Stimulated activated CD8-positive, alpha-beta memory T cell treated with anti-CD3 and anti-CD28 coated beads, Interleukin-4, amount 100 ng/mL, for 1 hour (primary cell): ENCODE measurements at places on chromosomes 12 and 14.

DNA sequence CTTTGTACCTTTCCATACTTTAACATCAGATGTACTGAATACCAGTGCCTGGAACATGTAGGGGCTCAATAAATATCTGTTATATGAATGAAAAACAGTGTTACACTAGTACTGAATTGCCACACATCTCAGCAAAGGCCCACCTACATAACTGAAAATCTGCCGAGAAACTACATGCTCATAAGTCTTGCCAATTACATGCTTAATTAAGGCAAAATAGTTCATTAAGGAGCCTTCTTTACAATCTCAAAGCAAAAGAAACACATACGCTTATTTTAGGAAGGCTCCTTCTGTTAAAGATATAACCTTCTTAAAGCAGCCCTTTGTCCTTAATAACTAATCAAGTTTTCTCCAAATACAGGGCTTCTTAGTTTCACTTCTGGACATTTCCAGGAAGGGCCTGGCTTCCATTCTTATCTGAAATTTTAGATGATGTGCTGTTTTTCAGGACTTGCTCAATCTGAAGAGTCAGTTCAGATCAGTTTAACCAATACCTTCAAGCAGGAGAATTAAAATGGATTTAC, 11.5 kb downstream of the LIMA1 start:
- no peak for DNase-seq

GRCh38 chr12:115094163-115094816, 410.3 kb upstream of the TBX3 start:
- DNase-seq: no peak

GRCh38 chr12:52673217-52673616, 7.0 kb downstream of the KRT1 start:
- no peak for DNase-seq

DNA sequence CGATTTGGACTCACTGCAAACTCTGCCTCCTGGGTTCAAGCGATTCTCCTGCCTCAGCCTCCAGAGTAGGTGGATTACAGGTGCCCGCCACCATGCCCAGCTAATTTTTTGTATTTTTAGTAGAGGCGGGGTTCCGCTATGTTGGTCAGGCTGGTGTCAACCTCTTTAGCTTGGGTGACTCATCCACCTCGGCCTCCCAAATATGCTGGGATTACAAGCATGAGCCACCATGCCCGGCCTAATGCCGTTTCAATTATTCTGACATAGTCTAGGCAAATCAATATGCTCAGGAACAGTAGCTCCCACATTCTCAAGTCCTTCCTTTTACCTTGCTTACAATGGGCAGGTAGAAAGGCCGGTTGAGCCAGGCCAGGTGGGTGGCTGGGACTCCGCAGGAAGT, 82.0 kb upstream of the EEA1 start:
- no peak for DNase-seq

DNA sequence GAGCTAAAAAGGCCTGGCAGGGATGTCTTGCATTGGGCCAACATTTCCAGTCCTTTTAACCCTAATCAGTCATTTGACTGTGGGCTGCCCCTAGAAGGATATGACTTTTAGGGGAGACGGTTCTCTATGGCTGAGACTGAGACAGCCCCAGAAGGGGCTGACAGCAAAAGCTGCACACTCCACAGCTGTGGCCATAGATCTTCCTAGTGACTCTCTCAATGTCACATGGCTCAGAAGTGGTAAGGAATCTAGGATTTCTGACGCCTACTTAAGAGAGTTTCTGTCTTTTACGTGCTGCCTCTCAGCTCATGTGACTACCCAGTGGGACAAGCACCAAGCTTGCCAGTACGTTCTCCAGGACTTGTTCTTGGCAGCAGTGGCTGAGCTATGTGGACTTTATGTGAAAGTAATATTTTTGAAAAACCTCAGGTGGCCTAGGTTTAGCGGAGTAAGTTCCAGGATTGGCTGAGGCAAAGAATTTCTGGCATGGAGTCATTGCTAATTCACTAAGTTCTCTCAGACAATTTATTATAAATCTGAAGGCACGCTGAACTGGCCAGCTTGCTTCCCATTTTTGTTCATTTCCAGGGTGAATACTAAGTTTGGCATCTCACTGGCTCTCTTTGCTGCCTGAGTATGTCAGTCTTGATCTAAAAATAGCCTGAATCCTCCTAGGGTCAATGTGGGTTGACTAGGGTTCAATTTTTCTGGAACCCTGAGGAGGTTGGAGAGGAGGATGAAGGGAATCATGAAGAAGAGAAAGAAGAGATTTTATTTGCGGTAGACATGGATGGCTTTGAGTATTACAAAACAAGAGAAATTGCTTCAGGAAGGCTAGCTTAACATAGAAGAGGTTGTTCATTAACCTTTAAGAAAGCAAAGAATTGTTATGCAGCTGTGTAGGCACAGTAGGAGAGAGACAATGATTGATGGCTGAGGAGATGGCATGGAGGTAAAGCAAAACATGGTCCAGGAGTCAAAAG, 271.8 kb downstream of the AEBP2 start:
- DNase-seq: no peak

- no peak for DNase-seq
These were observed 33.6 kb downstream of the CDKL1 start for GRCh38 chr14:50362764-50363713.

DNA sequence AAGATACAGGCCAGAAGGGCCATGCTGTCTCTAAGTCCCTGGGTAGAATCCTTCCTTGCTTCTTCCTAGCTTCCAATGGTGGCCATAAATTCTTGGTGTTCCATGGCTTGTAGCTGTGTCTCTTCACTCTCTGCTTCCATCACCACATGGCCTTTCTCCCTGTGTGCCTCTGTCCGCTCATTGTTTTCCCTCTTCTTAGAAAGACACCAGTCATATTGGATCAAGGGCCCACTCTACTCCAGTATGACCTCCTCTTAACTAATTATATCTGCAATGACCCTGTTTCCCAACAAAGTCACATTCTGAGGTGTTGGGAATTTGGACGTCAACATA, 7.6 kb upstream of the MAP1LC3B2 start:
- no peak for DNase-seq

GRCh38 chr14:58465421-58465820, 37.9 kb downstream of the KIAA0586 start:
- DNase-seq: no peak

- DNase-seq: no peak
These were observed 6.9 kb downstream of the FBXO34 start for GRCh38 chr14:55277972-55278740.

GRCh38 chr12:55658635-55659391, 22.1 kb downstream of the OR10P1 start:
- no peak for DNase-seq

- no peak for DNase-seq
These were observed 103.3 kb upstream of the PMCH start for GRCh38 chr12:102300824-102301461.
